Heart left ventricle (tissue), 16 donors: ENCODE measurements at places on chromosomes 5 and 9. TPM values are rescaled to one million over a fixed set of nuclear protein-coding genes. Genes with fewer than 3 reads are reported as not detected.
A peak's percentile ranks its signal among the peaks of the same experiment; 100 is the strongest.

Gene SERF1A
- 6.3 TPM for polyA plus RNA-seq

Gene KLHL3
- 54.6 TPM for polyA plus RNA-seq

Gene ZBTB26
- 3.0 TPM for polyA plus RNA-seq

Gene STK32A
- polyA plus RNA-seq, result 0.30 TPM

Gene C8G
- polyA plus RNA-seq, result 3.1 TPM

Gene CA9
- polyA plus RNA-seq, result 0.54 TPM

Gene BNC2
- polyA plus RNA-seq, result 0.69 TPM

Gene PCA3
- not detected for polyA plus RNA-seq

Gene PCDHGB3
- polyA plus RNA-seq, result 1.7 TPM

Gene WDR31
- polyA plus RNA-seq, result 7.0 TPM

Gene C5orf24
- 10.9 TPM for polyA plus RNA-seq

Gene DMRTA1
- 0.30 TPM for polyA plus RNA-seq

Gene PCDHGA4
- 5.1 TPM for polyA plus RNA-seq

DNA sequence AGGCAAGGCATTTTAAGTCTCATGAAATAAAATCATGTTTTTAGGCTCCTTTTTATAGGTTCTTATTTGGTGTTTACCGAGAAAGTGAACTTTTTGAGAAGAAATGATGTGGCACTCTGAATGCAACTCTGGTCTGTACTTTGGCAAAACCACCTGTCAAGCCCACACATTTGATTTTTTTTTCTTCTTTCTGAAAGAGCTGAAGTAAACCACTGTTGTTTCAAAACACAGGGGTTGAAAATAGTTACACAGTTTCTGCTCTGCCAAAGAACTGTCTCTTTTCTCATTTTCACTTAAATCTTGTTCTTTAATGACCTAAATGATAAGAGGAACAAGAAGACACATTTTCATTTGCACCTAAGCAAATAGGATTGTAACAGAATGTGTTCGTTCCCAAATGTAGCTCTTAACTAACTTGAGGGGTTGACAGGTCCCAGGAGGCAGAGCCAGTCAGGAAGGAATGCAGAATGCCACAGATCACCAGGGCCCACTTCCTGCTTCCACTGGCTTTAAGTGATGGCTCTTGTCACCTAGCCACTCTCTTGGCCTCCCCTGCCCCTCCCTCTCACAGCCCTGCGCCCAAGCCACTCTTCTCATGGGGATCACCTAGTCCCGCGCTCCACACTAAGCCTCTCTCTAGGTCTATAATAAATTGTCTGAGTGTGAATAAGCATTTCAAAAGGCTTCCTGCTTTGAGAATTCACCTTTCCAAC, 47.3 kb downstream of the MED27 start:
- DNase-seq, result no peak

DNA sequence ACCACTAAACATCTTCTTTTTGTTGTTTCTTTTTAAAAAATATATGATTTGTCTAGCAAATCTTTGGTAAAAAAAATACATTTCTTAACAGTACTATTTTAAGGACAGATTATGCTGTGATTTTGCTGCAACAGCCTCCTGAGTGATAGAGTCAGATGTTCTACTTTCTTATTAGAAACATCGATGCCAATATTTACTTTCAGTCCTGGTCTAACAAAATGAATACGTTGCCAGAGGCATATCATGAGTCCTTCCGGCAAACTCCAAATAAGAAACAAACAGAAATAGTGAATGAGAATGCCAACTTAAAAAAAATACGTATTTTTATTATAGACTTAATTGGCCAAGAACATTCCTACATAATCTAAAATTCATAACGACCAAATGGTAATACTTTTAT, 371.5 kb downstream of the ADGRV1 start:
- DNase-seq, result no peak

DNA sequence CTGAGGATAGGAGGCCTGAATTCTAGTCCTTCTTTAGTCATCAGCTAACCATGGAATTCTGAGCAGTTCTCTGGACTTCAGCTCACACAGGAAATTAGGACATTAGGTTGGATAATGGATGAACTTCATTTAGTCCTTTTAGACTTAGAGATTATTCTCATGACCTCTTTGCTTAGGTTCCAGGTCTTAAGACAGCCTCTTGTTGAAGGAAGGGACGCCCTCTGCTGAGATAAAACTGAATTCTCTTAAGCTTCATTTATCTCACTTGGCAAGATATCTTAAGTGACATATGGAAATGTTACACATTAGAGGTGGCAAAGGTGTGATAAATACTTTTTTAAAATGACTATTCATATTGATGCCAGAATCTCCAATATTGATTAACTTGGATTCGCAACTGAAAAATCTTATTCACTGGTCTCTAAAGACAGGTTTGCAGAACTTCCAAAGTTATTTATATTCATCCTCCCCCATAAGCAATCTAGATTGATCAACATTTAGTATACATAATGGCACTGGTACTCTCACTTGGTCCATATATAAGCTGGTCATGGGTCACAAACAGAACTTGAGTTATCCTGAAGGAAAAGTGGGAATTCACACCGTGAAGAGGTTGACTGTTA, 16.9 kb upstream of the ZNF366 start:
- DNase-seq, result no peak

- no peak for DNase-seq
These were observed 188.8 kb downstream of the MTRR start for GRCh38 chr5:8057769-8058168.

GRCh38 chr5:103638979-103639378, 76.4 kb upstream of the NUDT12 start:
- DNase-seq, result no peak

GRCh38 chr9:6645355-6646292, at the start of gene GLDC:
Gene GLDC, minus strand, starts transcription at chr9:6645729. Its CDS starts 230 bp downstream, at chr9:6645499.
- DNase-seq, result peak; percentile 69

DNA sequence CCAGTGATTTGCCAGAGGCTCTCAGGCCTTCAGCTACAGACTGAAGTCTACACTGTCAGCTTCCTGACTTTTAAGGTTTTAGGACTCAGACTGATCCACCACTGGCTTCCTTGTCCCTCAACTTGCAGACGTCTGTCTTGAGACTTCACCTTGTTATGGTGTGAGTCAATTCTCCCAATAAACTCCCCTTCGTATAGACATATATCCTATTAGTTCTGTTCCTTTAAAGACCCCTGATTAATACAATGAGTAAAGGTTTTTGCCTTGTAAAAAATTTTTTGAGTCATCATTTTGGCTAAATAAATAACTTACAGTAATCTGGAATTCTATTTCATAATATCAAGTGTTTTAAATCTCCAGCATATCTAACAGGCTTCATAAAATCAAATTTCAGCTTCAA, 956.3 kb upstream of the CDH6 start:
- no peak for DNase-seq

DNA sequence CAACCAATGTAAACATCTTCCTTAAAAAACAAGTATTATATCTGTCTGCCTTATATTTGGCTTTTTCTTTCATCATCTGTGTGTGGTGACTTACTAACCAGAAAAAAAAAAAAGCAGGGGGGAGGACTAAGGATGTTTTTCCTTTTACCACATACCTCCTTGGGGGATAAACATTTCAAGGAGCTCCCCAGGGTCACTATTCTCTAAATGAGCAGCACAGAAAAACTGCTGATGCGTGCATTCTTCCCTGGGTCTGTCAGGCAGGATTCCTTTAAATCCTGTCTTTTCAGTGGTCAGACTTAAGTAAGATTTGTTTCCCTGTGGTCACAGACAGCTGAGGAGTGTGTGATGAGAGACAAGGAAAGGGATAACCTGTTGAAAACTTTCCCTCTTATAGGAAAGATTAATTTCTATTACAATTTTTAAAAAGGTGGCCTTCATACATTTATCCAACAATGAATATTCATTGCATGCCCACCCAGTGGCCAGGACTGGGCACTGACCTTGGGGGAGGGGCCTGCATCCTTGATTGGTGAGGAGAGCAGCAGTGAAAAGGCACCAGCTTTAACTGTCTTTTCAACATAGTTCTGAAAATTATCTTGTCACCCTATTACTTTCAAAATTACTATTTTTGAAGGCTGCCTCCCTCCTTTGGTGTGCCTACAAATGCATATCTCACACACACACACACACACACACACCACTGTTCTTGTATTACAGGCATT, 123.1 kb downstream of the TLE4 start:
- no peak for DNase-seq

DNA sequence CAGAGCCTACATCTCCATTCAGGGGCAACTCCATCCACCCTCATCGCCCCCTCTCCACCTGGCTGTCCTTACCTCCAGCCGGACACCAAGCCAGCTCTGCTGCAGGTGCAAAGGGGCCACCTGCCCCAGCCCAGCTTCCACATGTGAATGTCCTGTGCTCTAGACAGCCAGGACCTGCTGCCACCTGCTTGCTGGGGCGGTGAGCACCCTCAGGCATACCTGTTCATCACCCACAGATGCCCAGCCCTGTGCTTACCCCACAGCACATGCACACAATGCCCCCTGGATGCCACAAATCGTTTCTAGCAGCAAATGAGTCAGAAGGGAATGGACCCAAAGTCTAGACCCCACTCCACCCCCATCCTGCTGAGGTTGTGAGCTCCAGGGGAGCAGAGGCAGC, 13.3 kb upstream of the NKD2 start:
- no peak for DNase-seq

GRCh38 chr5:1048162-1048721, 39.6 kb downstream of the NKD2 start:
- no peak for DNase-seq

- no peak for DNase-seq
These were observed 1466.0 kb upstream of the C9orf72 start for GRCh38 chr9:29039258-29039657.

GRCh38 chr5:178826216-178826615, 33.5 kb upstream of the ZNF354B start:
- no peak for DNase-seq

- no peak for DNase-seq
These were observed 129.2 kb downstream of the ZDHHC21 start for GRCh38 chr9:14563902-14564624.

DNA sequence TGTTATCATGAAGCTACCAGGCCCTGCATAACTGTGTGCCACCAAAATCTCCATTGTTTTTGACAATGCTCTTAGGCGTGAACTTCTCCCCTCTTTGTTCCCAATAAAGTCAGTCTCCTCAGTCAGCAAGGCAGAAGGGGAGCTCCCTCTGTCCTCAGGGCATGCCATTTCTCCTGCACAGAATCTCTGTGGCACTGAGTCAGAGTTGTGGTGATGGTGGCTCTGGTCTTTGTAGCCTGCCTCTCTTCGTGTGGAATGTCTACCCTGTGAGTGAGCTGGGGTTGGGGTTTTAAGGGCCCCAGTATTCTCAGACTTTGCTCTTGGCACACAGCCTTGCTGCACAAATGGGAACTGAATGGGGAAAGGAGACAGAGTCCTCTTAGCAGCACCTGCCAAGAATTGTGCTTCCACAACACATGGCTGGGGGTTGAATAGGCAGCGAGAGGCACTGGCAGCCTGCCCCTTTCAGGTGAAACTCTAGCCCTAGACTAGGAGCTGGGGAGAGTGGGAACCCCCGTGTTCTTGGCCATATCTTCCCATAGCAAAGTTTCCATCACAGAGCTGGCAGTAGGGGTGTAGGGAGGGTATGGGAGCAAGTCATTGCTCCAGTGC, 146.6 kb downstream of the SH3GL2 start:
- DNase-seq, result no peak

GRCh38 chr9:24844217-24844616, 298.5 kb upstream of the IZUMO3 start:
- no peak for DNase-seq

DNA sequence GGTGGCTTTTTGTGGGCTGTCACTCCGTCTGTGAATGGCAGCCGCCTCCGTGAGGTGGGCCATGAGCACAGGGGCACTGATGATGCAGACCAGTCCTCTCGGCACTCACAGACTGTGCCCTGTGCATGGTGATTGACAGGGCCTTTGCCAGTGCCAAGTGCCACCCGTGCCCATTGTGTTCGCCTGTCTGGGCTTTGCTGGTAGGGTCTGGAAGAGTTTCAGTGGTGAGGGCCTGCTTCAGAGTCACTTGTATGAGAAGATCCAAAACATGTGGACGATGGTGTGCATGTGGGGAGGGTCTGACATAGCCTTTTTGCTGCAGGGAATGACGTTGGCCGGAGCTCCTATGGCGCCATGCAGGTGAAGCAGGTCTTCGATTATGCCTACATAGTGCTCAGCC, 34.9 kb downstream of the TENT4A start:
- no peak for DNase-seq
